ENCODE measurements at places on chromosomes 1 and 21. TPM values are rescaled to one million over a fixed set of nuclear protein-coding genes. Genes with fewer than 3 reads are reported as not detected.

DNA sequence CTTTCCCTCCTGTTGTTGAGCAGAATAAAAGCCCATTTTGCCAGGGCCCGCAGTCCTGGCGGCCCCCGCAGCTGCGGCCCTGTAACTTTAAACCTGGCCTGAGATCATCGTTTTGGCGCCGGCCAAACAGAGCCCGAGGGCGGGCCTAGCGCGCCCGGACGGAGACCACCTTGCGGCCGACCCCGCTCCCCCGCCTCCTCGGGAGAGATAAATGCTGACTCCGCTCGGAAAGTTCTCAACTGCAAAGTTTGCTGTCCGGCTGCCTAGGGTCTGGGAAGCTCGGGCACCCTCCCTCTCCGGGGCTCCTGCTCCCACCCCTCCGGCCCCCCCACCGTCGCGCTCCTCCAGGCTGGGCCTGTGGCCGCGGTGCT lies at the start of gene PDPN:
Gene PDPN (plus strand): TSS at position 238 of the 371 bp plus-strand sequence. CDS start 202 bp downstream, outside the sequence.
- H3K27ac ChIP-seq, result no peak within 1 kb of the TSS
- H3K27me3 ChIP-seq, result peaks cover 7% of the 10 kb centered on the region
- no peaks in the 10 kb centered on the region for H3K36me3 ChIP-seq
- DNase-seq, result peak; percentile 54
- peak within 1 kb of the TSS; percentile 53 for H3K4me3 ChIP-seq
- peaks cover 11% of the 10 kb centered on the region for H3K4me1 ChIP-seq

- H3K4me3 ChIP-seq, result no peak overlapping the region
- peak; percentile 63 for DNase-seq
- H3K27ac ChIP-seq, result no peak overlapping the region
- no peaks in the 10 kb centered on the region for H3K27me3 ChIP-seq
- peaks cover 18% of the 10 kb centered on the region for H3K4me1 ChIP-seq
Measured at GRCh38 chr1:167328816-167329483, 108.3 kb downstream of the POU2F1 start.

The OR2T2 gene
- total RNA-seq, result not detected

The FLG2 gene
- not detected for total RNA-seq

- no peak overlapping the region for H3K27ac ChIP-seq
- DNase-seq, result no peak
- H3K4me1 ChIP-seq, result no peaks in the 10 kb centered on the region
- H3K27me3 ChIP-seq, result no peaks in the 10 kb centered on the region
- no peak overlapping the region for H3K4me3 ChIP-seq
Measured at GRCh38 chr1:162916407-162916806, 55.4 kb upstream of the CCDC190 start.

DNA sequence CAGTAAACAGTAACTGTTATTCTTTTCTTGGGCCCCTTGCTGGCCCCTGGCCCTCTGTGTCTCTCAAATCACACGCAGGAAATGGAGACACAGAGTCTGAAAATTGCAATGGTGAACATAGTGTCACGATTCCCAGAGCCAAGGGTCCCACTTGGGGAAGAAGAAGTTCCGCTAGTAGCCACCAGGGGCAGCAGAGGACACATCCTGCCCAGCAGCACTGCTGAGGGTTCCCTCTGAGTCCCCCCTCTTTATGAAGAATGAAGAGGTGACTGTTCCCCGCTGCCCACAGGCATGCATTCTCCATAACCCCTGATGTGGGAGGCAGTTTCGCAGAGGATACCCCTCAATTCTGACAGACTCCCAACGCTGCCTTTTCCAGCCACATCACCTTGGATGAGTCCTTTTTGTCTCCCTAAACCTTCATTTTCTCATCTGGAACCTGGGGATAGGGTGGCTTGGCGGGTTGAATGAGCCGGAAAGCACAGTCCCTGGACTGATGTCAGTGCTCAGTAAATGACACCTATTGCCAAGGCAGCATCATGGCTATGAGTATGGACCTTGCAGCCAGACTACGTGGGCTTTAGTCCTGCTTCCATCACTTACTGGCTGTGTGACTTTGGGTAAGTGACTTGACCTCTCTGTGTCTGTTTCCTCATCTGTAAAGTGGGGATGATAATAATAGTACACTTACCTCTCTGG lies 238.0 kb upstream of the TMEM51 start:
- DNase-seq, result peak; percentile 71
- no peak overlapping the region for H3K4me3 ChIP-seq
- no peaks in the 10 kb centered on the region for H3K36me3 ChIP-seq

Data from cardiac muscle cell (in vitro differentiated cells and primary cell).